SHP77 treated with DMSO at 0.1 percent for 48 hours (cell line): ENCODE measurements at places on chromosomes 4 and X.

DNA sequence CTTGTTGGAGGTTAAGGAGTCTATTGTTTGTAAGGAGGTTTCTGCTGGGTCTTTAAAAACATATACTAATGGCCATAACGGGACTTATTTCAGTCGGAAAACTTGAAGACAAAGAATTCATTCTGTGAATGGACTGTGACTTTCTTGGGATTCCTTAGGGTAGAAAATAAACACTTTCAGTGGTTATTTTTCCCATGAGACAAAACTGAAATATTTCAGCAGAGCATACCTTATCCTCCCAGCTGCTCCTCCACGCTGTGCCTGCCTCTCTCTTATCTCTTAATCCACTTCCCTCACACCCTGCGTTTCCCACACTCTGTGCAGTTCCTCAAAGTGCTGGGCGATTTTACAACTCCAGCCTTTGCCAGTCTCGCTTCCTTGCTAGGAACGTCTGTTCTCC is 47.1 kb upstream of the SORBS2 start:
- DNase-seq = no peak

DNA sequence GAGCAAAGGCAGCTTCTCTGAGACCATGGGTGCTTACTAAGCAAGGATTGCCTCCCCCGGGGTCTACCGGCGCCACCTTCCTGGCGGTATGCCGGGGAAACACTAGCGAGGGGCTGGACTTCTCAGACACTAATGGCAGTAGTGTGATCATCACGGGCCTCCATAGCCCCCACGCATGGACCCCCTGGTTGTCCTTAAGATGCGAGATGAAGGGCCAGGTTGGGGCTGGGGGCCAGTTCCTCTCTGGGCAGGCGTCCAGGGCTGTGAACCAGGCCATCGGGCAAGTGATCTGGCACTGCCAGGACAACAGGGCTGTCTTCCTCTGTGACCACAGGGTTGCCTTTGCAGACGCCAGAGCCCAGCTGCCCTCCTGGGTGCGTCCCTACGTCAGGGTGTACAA is 60.7 kb downstream of the ALPK1 start:
- no peak for DNase-seq

GRCh38 chr4:127772769-127773671 is 9.1 kb upstream of the HSPA4L start:
- DNase-seq = no peak

DNA sequence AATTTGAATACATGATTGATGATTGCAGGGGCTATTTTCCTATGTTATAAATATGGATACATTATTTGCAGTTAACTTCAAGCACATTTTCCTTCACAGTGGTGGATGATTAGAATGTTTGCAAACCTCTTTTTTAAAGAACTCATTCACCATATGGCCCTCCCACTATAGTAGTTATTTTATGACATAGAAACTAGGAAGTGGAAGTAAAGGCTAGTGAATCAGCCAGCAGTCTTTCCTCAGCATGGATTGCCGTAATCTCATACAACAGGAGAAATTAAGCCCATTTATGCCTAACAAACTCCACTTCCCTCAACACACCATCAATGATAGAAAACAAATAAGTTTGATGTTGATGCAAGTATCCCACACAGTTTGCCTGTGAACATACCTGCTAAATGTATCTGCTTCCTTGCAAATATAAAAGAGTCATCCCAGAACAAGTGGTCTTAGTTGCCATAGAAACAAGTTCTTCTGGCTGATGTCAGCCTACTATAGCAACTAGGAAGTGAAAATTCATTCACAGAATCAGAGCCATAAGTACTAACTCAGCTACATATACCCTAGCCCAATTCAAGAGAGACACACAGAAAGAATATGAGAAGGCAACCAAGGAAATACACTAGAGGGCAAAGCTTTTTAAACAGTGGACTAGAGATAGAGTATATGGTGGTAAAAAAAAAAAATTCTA is 100.9 kb upstream of the RADX start:
- no peak for DNase-seq

DNA sequence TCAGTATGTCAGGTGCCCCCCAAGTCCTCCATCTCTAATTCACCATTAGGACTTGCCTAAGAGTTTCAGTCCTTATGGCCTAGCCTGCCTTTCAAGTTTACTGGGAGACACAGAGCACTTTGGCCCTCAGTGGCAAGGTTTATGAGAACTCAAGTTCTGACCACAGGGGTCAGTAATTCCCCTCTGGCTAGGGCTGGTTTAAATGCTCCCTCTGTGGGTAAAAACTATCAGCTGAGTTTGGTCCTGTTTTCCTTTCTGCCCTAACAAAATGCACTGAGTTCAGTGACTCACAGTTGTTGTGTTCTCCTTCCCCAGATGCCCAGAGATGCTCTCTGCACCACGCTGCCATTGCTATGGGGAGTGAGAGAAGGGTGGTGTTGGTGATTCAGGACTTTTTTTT is 163.2 kb downstream of the RELL1 start:
- DNase-seq = no peak
